OCI-LY7 (cell line): ENCODE measurements at places on chromosomes 2 and 18.

GRCh38 chr18:13568443-13569392, 157.6 kb downstream of the FAM210A start:
- DNase-seq, result peak; percentile 10

DNA sequence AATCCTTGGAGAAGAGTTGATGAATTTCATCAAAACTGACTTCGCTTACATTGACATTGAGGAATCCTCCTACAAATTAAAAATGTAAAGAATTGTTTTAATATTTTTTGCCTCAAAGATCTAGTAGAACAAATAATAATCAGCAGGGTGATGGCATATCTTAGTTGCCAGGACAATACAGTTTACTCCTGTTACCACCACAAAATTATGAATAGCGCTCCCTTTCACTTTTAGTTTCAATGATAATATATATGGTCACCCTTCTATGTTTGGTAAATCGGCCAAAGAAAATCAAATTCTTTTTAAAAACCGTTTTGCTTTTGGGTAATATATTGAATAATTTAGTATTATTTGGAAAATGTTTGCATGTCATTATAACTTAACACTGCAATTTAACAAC, 39.0 kb downstream of the B4GALT6 start:
- DNase-seq, result no peak

DNA sequence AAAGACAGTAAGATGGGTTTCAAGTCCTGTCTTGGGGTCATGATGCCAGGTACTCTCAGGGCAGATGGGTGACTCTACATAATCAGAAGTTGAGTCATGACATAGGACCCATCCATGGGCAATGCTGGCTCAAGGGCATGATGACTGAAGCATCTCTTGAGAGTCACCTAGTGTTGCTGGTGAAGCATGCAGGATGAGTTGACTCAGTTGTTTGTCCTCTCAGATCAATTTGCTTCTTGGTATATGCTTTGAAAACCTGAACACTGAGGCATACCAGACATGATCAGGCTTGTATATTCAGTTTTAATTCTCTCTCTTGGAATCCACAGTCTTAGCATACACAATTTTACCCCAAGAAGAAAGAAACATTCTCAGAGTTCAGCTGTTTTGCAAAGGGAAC, 658.9 kb upstream of the NXPH2 start:
- DNase-seq, result no peak

GRCh38 chr18:55249550-55249949, 290.3 kb upstream of the CCDC68 start:
- no peak for DNase-seq

DNA sequence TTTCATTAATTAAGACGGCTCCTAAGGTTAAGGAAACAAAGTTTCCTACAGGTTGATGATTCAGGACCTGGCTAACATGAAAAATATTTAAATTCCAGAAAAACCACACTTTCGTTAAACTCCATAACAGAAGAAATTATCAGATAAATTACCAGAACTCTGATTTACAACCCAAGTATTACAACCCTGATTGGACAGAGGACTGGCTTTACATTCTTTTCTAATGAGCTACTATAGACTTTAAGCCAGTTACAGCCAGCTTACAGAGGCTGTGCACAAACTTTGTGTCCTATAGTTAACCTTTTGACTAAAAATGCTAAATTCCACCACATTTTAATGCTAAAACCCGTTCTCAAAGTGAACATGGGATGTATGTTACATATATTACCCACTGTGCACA, 458.6 kb downstream of the KCNJ3 start:
- no peak for DNase-seq

DNA sequence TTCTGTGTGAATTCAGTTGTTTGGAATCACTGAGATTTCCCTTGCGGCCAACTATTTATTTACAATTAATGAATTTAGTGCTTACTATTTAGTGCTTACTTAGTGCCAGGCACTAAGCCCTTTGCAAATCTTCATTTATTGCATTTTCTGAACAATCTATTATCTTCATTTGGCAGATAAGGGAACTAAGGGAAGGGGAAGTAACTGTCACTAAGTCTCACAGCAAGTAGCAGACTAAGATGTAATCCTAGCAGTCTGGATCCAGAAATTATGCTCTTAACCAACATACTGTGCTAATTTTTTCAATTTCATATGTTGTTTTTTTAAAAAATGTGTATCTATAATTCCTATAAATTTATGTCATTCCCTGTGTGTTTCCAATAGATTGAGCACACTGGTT, 214.4 kb upstream of the EPC2 start:
- DNase-seq, result no peak

DNA sequence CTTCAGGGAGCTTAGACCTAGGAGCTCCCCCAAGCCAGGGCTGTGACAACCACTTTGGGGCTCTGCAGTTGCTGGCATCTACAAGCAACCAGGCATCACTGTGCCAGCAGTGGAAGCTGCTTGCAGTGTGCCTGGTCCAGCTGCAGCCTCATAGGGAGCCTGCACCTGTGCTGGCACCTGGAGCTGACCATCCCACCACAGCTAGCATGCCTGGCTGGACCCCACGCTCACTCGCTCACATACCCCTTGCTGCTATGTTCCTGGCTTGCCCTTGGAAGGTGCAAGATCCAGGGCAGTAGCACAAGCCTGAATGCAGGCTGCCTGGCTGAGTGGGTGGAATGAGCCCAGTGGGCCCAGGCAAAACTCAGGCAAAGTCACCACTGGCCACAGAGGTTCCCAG, 82.5 kb downstream of the ZNF804A start:
- DNase-seq, result no peak

DNA sequence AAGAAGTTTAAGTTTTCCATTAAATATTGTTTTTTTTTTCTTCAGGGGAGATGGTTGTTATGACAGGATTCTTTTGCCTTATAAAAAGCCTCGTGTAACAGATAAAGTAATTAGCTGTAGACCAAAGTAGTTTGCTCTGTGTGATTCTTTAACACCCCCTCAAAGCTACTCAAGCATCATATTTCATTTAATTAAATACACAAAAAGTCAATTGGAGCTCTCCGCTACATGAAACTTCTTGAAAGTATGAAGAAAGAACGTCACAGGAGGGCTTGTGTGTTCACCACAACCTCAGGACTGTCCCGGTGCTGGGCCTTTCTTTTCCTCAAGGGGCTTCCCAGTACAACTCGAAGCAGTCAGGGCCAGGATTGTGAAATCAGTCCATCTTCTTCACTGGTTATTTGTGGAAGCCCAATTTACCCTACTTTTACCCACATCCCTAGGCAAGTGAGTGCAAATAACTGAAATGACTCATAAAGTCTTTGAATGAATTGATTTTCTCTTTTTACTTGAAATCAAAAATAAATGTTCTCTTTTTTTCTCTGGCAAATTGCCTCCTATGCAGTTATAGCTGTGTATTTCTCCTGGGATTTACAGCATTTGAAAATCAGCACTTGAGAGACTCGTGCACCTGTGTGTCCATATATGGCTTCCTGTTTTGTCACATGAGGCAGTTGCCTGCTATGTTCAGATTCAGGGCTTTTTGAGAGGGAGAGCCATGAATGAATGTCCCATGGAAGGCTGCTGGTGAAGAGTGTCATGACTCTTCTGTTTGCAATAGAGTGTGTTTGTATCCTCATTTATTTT, 48.6 kb downstream of the LINC00305 start:
- peak; percentile 58 for DNase-seq
